ENCODE measurements at places on chromosomes 2 and 18. TPM values are rescaled to one million over a fixed set of nuclear protein-coding genes. Genes with fewer than 3 reads are reported as not detected.

DNA sequence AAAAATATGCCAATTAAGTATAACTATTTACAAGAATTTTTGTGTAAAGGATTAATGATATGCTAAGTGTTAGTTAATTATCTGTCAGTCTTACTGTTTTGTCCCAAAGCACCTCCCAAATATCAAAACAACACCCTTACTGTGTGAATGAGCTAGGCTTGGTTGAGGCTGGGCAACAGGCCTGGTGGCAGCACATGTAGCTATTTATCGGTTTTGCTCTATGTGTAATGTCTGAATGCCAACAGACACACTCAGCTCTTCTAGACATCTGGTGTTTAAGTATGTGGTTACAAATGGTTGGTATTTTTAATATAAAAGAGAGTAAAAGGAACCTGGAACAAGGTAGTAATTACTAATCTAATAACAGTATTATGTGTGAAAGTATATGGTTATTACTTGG is 175.3 kb downstream of the RAB3GAP1 start:
- DNase-seq = no peak

GRCh38 chr2:82098617-82099016 is 1794.1 kb upstream of the LRRTM1 start:
- no peak for DNase-seq

GRCh38 chr2:1661891-1662605 is 82.3 kb downstream of the PXDN start:
- no peak for DNase-seq

DNA sequence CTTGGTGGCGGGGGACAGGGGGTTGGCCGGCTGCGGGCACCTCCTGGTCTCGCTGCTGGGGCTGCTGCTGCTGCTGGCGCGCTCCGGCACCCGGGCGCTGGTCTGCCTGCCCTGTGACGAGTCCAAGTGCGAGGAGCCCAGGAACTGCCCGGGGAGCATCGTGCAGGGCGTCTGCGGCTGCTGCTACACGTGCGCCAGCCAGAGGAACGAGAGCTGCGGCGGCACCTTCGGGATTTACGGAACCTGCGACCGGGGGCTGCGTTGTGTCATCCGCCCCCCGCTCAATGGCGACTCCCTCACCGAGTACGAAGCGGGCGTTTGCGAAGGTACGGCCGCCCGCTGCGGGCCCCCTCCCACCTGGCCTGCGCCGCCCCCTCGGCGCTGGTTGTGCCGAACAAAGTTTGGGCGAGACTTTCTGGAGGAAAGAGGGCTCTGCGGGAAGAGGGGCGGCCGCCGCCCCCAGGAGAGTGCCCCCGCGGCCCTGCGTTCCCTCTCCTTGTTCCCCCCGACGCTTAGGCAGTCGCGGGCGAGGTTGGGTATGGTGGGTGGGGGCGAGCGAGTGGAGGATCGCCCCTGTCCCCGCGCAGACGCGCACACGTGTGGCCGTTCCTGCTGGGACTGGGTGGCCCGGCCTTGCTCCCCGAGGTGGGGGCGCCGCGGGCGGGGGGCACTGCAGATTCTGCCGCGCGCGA is 866 bp downstream of the CRIM1 start:
- DNase-seq = peak; percentile 39

GRCh38 chr18:69205925-69206324 is 194.8 kb upstream of the DOK6 start:
- no peak for DNase-seq

GRCh38 chr2:39632876-39633275 is 32.8 kb upstream of the TMEM178A start:
- DNase-seq = no peak

DNA sequence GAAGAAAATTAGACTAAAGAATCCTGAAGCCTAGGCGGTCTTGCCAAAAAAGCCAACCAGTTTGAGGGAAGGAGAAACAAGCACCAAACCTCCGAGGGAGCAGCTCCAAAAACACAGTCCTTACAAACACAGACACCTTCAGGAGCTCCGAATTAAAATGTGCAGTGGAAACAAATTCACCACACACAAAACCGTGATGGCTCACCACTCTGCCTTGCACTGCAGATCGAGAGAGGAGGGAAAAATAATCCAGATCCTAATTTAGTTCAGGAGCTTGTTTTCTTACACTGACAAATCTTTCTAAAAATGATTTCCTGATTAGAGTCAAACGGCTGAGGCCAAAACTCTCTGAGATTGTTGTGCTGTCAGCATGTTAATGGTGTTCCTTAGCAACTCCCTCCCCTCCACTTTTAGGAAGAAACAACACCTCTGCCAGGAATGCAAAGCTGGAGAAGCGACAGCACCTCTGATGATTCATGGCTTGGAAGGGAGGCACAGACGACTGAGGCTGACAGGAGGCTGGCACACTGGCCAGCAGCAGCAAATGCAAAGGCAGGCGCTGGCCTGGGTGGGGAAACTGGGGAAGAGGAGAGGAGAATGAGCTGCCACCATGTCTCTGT is 249.4 kb upstream of the KLHL29 start:
- peak; percentile 80 for DNase-seq

Gene FTCDNL1
- 3.0 TPM for polyA plus RNA-seq

Gene LBX2
- polyA plus RNA-seq = 0.78 TPM

Gene ELAC1
- polyA plus RNA-seq = 5.6 TPM

Gene CXCR1
- polyA plus RNA-seq = 0.07 TPM

Gene TDRD15
- not detected for polyA plus RNA-seq

Gene AKAIN1
- polyA plus RNA-seq = not detected
